ENCODE measurements at places on chromosomes 1 and 21. TPM values are rescaled to one million over a fixed set of nuclear protein-coding genes. Genes with fewer than 3 reads are reported as not detected.

KLHDC9 gene
- total RNA-seq: 0.20 TPM

VSIG8 gene
- total RNA-seq: not detected

FRRS1 gene
- 17.6 TPM for total RNA-seq

TMEM81 gene
- total RNA-seq: 1.5 TPM

CYP4A22 gene
- total RNA-seq: not detected

SUSD4 gene
- total RNA-seq: not detected

DNAJC6 gene
- total RNA-seq: 1.6 TPM
